ENCODE measurements at places on chromosomes 7 and 10. TPM values are rescaled to one million over a fixed set of nuclear protein-coding genes. Genes with fewer than 3 reads are reported as not detected.
A peak's percentile ranks its signal among the peaks of the same experiment; 100 is the strongest.

The SMC3 gene
- total RNA-seq = 43.5 TPM

- DNase-seq = peak; percentile 64
These were observed 6.2 kb downstream of the HHEX start for GRCh38 chr10:92695679-92696605.

DNA sequence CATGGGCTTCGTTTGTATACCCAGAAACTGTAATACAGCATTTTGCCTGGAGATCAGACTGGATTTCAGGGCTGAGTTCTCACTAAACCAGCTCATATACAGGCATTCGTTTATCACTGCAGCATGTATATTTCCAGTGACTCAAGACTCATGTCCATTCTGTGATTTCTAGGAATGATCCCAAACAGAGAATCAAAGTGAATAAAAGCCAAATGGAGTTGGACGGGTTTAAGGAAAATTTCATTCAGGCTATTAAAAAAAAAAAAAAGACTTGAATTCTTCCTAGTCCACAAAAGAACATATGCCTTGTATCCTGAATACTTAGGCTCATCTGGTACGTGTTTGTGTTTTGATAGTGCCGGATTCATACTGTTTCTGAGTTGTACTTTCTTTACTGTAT is 46.8 kb downstream of the TET1 start:
- no peak for DNase-seq

GRCh38 chr10:74439213-74439612 is 288.2 kb downstream of the ADK start:
- no peak for DNase-seq

GRCh38 chr10:115918812-115919211 is 354.2 kb downstream of the GFRA1 start:
- no peak for DNase-seq

Data from sigmoid colon (tissue), 7 donors.